PC-3 (cell line): ENCODE measurements at places on chromosomes 13 and 19.

GRCh38 chr19:16456652-16457194 lies 15.0 kb downstream of the EPS15L1 start:
- peak; percentile 6 for DNase-seq

- DNase-seq = no peak
These were observed 50.4 kb upstream of the CYSLTR2 start for GRCh38 chr13:48603375-48603774.

- no peak for DNase-seq
These were observed 1.6 kb downstream of the ELAVL3 start for GRCh38 chr19:11479090-11479897.

- no peak for DNase-seq
These were observed 290.7 kb downstream of the SPRY2 start for GRCh38 chr13:80050252-80050651.

DNA sequence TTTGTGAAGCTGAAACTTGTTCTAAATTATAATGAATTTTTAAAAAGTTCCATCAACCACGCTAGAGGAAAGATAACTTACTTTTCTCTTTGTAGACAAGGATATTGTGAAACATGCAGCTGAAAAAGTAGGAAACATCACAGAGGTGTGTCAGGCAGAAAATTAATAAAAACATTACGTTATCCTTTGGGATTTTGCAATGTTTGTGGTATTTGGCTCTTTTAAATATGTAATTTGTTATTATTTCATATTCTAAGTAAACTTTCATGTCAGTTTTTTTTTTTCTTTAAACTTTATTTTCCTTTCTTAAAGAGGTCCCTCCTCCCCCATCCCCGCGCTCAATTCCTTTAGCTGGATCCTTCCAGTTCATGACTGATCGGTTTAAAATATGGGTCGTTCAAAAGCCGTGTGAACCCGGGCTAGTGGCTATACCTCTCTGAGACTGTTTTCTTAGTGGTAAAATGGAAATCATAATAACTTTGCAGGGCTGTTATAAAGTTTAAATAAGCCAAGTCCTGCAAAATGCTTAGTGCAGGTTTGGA lies 740 bp upstream of the CCDC61 start:
- DNase-seq = no peak

DNA sequence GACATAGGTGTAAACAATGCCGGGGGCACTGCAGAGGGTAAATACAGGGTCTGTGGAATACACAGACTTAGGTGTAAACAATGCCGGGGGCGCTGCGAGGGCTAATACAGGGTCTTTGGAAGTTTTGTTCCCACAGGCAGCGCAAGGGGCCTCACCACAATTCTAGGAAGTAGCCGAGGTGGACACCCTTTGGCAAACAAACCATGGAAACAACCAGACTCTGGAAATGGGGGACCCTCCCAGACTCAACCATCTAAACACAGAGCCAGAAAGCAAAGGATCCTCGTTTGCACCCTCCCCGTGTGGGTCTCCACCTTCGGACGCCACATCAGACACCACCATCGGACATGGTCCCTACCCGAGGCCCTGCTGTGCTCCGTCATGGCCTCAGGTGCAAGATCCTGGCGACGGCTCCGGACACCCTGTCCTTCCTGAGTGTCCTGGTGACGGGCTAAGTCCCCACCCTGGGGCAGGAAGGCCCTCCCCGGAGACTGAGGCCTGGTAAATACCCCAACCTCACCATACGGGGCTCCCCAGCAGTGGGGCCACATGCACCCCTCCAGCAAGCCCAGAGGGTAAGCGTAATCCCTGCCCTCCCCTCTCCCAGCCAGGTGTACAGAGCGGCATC lies 16.7 kb upstream of the PLPP2 start:
- no peak for DNase-seq

DNA sequence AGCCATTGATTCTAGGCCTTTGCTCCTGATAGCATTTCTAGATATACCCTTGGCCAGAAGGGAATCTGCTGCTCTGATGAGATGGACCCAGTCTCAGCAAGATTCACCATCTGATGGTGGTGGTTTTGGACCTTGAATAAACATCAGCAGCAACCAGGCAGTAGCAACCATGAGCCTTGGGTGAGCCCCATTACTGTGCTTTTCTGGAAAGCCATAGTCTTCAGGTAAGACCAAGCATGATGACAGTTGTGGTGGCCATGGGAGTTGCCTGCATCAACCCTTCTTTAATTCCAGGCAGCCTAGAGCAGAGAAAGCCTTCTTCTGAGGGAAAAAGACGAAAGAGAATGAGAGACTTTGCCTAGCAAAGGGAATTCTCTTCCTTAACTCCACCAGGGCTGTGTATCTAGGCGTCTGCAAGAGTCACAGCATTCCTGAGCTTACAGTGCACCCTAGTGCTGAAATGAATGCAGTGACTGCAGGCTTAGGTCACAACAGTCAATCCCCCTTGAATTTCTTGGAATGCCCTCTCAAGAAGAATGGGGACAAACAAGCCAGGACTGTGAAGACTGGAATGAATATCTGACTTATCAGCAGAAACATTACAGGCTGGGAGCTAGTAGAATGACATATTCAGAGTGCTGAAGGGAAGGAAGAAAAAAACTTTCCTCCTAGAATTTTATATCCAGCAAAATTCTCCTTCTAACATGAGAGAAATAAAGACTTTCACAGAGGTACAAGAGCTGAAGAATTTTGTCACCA lies 942.4 kb upstream of the PCDH20 start:
- DNase-seq = peak; percentile 62

- DNase-seq = no peak
These were observed 57.5 kb downstream of the RAB20 start for GRCh38 chr13:110503979-110504499.

GRCh38 chr13:84431646-84432045 lies 549.4 kb upstream of the SLITRK1 start:
- DNase-seq = no peak

DNA sequence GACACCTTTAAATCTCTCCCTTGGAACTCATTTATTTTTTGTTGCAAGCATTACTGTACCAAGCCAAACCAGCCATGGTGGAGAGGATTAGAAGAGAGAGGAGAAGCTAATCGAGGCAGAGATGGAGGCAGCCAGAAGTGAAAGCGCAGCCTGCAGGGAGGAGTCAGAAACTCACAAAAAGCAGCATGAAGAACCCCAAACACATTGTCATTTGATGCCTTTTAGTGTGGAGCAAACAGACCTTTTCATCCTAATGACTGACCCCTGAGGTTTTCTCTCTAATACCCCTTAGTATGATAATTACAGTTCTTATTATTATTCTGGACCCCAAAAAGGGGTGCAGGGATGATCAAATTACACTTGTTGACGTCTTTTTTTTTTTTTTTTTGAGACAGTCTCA lies 62.5 kb downstream of the TNFRSF19 start:
- no peak for DNase-seq

DNA sequence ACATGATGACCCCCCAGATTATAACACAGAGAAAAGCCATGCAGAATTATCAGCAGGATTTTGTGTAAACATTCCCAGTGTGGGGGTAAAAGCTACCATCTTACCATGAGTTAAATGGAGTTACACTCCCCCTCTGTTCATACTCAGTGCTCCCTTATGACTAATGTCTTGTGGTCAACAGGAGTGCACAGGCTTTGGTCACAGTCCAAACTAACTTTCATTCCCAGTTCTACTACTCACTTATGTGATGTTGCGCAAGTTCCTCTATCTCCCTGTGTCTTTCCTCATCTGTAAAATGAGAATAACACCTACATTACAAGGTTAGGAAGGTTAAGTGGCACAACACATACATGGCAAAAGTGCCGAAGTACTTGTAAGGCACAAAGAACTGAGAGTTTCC lies 277.9 kb downstream of the RBM26 start:
- peak; percentile 76 for DNase-seq

DNA sequence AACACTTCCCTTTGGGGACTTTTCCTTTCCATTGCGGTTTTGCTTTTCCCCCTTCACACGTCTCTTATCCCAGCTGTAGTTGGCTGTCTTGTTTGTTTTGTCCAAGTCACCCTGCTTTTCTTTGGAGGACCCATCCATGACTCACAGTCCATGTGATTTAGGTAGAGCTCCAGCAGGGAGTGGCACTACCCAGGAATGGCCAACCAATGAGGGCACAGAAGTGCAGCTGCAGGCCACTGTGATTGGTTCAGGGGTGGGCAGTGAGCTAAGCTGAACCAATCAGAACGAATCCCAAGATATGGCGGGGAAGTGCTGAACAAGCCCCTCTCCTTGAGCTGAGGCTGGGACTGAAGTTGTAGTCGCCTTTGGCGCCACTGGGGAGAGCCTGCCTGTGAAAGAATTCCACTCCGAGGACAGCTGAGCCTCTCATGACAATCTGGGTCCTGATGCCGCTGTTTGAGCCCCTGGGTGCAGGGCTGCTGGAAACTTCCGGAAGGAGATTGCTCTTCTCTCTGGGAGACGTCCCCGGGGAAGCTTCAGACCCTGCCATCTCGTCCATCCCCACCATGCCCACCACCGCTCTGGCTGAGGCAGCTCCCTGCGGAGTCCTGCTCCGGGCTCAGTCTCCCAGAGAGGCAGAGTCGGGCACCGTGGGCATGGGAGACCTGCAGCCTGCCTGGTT lies 62.9 kb upstream of the URI1 start:
- DNase-seq = peak; percentile 59

- DNase-seq = no peak
These were observed 15.0 kb downstream of the CAMSAP3 start for GRCh38 chr19:7610491-7611240.

DNA sequence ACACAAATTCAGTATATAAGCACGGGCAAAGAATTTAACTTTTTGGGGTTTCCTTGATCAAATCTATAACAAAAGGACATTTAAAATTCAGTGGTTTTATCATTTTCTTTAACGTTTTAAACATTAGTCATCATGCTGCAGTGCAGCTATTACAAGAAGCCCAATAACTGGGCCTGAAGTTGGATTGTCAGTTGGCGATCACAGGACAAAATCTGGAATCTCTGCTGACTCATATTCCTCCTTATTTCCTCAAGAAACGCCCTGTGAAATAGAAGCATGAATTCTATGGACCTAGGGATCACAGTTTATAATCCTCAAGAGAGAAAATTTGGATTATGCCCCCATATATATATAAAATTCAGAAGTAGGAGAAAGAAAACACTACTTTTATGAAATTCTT lies 971.6 kb upstream of the MIR17HG start:
- peak; percentile 47 for DNase-seq

DNA sequence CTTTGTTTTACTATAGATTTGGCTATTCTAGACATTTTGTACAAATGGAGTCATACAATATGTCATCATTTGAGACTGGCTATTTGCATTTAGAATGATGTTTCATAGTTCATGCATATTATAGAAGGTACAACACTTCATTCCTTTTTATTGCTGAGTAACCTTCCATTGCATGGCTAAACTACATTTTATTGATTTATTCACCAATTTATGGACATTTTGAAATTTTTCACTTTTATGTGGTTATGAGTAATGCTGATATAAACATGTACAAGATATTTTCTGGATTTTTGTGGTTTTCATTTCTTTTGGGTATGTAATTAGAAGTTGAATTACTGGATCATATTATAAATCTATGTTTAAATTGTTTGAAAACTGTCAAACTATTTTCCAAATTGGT lies 710.3 kb upstream of the SLITRK5 start:
- peak; percentile 58 for DNase-seq

DNA sequence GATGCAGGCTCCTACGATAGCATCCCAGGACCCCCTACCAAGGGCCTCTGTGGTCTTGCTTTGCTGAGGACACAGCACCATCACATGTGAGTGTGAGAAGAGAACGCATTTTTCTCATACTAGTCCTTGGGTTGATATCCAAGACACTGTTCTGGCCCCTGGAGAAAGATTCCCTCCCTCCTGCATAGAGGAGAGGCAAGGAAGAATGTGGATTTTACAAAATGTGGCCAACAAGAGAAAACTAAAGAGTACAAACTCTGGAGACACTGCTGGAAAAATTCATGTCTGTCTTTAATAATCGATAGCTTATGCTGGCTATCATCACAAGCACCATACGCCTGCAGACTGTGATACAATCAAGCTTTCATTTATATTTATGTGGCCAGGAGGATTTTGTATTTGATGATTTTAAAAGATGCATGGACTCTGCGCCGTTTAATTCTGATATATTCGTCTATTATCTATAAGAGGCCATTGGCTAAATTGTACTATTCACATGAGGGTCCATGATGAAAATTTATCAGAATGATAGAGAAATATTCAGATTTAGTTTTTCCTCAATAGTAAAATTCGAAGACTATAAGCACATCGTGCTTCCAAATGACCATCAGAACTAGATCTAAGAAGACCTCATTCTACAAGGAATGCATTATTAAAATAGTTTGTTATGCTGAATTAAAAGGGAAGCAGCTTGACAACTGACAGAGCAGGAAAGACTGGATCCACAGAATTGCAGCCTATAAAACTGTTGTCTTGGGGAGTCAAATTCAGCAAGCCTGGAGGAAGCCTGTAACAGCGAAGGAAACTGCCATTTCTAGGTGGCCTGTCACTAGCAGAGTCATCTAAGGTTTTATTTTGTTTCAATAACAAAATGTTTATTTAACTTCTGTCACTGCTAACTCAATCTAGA lies 578.7 kb downstream of the DIAPH3 start:
- DNase-seq = peak; percentile 20

DNA sequence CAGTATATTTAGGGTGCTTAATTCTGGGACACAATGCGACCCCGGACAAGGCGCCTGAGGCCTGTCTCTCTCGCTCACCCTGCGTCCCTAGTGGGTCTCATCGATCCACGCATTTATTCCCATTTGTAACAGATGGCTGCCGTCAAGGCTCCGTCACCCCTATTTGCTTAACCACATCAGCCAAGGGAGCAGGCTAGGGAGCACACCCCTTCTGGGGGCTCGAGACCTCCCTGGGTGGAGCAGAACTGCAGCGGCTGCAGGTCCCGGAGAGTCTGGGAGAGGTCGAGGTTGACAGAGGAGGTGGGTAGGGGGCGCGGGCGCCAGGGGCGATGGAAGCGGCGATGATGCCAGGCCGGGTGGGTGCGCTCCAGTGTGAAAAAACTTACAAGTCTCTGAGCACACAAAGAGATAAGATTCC lies 507 bp downstream of the ALG5 start:
- DNase-seq = no peak

DNA sequence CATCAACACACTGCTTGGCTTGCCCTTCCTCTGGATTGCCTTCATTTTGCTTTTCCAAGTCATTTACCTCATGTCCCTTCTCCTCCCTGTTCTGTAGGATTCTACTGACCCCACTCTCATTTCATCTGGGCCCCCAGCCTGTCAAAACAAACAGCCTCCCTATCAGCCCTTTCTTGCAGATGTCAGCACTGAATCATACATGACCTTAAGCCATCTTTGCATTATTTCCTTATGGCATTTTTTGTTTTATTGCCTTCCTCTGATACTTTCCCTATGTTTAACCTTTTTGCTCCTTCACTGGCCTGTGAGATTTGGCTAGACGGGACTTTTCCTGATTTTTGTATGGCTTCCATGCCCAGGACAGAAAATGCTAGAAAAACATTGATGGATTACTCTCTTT lies 8.7 kb downstream of the LRCH1 start:
- no peak for DNase-seq
